ENCODE measurements at places on chromosomes 16 and 17.

GRCh38 chr16:26395700-26396099 is 671.0 kb upstream of the C16orf82 start:
- DNase-seq: no peak

- DNase-seq: no peak
These were observed 13.3 kb downstream of the PROCA1 start for GRCh38 chr17:28698253-28698941.

- no peak for DNase-seq
These were observed 5.6 kb downstream of the CDH16 start for GRCh38 chr16:66913081-66913480.

DNA sequence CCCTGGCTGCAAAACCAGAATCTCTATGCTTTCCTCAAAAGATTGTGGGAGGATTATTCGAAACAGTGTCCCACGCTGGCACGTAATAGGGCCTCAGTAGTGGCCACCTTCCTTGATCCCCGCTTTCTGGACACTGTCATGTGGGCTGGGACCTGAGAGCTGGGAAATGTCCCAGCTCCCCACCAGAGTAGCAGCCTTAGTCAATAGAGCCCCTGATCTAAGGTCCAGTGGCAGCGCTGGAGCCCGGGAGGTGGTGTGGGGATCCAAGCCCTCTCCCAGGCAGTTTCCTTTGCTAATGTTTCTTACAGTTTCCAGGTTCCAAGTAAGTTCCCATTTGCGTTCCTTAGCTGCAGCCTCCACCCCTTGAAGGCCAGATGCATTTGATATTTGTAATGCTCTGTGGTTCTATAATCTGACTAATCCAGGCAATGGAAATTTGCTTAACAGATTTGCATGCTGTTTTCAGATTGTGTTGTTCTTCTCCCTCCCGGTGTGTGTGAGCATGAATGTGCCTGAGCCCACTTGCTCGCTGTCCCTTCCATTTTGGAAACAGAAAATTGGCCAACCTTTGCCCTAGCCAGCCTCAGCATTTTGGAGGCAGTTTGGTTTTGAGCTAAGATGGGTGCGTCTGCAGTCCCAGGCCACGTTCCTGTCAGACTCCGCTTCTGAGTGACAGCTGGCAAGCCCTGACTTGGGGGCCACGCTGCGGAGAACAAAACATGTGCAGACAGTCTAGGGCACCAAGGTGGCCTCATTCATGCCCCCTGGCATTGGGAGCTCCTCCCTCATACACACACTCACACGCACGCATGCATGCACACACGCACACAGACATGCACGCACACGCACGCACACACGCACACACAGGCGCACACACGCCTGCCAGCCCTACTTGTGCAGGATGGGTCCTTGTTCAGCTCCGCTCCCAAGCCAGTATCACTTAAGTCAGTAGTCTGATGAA is 69.4 kb downstream of the CCDC182 start:
- no peak for DNase-seq

DNA sequence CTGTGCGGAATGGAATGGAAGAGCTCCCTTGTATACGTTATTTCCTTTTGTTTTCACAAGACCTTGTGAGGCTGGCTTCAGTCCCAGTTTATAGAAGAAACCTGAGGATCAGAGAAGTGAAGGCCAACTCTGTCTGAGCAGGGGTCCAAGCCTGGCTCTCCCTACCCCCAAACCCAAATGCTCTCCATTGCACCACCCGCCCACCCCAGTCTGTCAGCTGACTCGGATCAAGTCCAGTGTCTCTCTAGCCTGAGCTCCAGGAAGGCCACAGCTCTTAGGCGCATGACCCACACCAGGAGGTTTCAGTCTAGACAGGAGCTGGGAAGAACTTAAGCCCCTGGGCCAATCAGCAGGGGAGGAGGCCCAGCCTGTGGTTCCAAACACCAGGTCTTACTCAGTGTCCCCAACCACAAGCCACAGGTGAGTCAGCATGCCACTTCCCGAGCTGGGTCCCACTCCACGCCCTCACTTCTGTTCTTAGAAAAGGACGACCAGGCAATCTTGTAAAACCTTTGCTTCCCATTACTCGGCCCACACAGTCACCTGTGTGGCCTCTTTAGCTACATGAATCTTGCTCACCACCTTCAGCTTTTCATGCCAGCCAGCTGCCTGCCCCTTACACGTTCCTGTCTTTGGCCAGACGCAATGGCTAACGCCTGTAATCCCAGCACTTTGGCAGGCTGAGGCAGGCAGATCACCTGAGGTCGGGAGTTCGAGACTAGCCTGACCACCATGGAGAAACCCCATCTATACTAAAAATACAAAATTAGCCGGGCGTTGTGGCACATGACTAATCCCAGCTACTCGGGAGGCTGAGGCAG is 27.8 kb downstream of the TK2 start:
- DNase-seq: no peak

DNA sequence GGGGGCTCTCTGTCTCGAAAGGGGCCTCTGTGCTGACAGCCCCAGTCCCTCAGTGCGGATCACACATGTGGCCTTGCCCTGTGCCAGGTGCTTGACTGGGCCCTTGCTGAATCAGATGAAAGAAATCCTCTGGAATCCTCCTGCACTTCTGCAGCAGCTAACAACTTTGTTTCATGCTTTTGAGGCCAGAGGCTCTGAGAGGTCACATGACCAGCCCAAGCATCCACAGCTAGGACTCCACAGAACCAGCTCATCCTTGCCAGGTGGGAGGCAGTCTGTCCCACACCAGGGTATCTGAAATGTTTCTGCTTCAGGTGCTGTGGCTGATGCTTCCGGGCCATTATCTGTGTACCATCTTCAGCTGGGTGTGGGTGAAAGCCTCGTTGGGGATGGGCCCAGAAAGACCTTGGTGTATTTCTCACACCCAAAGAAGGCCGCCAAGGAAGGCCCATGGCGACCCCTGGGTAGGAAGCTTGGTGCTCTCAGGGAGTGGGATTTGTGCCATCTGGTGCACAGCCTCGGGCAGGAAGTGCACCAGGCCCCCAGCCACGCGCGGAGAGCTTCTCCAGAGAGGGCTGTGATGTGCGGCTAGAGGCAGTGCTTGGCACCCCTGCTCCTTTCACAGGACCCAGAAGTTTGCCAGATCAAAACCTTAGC is 143.8 kb downstream of the CLEC16A start:
- DNase-seq: no peak

DNA sequence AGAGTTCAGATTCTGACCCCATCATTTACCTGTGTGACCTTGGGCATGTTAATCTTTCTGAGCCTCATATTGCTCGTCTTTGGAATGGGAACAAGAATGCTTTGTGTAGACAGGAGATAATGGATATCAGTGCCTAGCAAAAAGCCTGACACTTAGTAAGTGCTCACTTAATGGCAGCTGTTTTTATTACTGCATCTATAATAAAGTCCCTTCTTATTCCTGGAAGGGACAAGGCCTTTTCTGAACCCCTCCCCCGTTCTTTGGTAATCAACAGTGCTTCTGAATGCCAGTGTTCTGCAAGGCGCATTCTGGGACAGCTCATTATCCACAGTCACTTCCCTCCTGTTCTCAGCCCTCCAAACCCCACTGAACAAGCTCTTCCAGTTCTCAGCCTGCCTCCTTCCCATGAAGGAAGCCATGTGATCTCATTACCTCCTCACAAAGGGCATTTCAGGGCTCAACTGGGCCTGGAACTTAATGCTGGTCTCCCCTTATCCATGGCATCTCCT is 25.1 kb upstream of the SUPT4H1 start:
- DNase-seq: no peak

GRCh38 chr17:48011405-48012150 is 26.0 kb downstream of the COPZ2 start:
- DNase-seq: no peak

- DNase-seq: peak; percentile 24
These were observed 33.3 kb downstream of the ADCY7 start for GRCh38 chr16:50299508-50300105.

DNA sequence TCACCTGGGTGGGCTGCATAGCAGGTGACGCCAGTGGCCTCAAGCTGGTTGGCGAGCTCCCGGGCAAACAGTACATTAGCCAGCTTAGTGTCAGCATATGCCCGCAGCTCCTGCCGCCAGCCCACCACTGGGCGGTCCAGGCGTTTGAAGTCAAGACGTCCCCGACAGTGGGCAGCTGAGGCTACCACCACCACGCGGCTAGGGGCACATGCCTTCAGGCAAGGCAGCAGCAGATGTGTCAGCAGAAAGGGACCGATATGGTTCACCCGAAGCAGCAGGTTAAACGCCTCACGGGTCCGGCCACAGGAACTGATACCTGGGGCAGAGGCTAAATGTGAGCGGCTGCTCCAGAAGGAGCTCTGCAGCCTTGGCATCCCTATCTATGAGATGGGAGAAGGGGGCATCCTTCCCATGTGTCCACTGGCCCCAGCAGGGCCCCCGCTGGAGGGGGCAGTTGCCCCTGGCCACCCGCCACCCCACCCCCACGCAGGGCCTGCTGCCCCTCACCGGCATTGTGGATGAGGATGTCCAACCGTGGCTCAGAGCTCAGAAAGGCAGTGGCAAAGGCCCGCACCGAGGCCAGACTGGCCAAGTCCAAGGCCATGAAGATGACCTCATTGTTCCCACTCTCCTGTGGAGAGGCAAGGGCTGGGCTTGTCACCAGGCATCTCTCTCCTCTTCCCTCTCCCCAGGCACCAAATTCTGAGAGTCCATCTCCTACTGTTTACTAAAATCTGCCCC is 1.7 kb downstream of the DHRS13 start:
- DNase-seq: no peak

GRCh38 chr16:86501989-86502855 is 8.1 kb upstream of the FOXF1 start:
- no peak for DNase-seq

GRCh38 chr17:68446626-68447041 is 10.7 kb downstream of the WIPI1 start:
- no peak for DNase-seq

DNA sequence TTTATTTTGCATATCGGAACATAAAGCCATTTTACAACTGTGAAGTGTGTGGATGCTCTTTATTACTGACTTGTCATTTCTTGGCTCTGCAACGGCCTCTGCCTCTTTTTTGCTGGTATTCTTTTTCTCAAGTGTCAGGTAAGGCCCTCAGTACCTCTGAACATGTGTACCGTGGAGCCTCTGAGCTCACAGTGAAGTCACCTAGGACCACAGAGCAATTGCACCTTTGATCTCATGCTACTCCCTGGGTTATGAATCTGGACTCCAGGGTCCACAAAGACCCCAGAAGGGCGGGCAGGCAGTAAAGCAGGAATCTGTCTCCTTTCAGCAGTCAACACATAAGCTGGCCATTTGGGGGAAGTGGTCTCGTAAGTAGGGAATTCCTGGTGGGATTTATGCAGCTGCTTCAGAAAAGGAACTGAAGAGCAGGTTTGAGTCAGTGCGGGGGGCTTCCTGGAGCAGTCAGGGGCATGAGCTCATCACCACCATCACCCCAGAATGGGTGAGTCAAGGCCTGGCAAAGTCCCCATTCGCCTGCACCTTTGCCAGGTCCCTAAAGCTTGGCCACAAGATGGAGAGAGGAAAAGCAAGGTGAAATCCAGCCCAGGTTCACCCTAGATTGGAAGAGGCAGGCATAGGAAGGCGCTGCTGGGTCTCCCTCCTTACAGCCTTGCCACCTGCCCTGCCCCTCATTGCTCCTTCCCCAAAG is 33.0 kb downstream of the TBX4 start:
- no peak for DNase-seq

DNA sequence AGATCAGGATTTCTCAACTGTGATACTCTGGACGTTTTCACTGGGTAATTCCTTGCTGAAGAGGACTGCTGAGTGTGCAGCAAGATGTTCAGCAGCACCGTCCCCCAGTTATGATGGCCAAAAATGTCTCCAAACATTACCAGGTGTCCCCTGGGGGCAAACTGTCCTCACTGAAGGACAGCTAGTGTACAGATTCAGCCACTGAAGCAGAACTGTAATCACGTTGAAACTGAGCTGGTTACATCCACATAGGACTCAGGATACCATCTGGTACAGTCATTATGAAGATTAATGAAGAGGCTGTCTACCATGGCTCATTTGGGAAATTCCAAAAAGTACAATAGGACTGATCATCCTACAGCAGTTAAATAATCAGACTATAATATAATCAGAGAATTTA is 43.3 kb upstream of the GINS3 start:
- DNase-seq: no peak

DNA sequence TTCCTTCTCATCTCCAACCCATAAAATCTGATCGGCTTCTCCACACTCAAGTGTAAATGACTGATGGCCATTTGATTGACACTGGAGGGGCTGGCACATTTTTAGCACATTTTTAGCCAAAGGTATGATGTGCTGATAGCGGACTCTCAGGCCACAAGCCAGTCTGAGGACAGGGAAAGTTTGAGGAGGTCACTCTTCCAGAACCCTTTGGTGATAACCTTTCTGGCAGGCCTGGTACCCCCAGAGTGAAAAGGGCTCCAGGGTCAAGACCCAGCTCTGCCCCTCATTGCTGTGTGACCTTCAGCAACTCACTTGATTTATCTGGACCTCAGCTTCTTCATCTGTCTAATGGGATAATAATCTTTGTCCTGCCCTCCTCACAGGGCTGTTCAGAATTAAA is 1.7 kb upstream of the NLRC5 start:
- no peak for DNase-seq

GRCh38 chr16:85353839-85354685 is 241.8 kb upstream of the CIBAR2 start:
- DNase-seq: no peak

GRCh38 chr17:45125509-45125908 is 6.8 kb downstream of the PLCD3 start:
- DNase-seq: no peak

- no peak for DNase-seq
These were observed 21.3 kb upstream of the SMIM5 start for GRCh38 chr17:75611851-75612429.

DNA sequence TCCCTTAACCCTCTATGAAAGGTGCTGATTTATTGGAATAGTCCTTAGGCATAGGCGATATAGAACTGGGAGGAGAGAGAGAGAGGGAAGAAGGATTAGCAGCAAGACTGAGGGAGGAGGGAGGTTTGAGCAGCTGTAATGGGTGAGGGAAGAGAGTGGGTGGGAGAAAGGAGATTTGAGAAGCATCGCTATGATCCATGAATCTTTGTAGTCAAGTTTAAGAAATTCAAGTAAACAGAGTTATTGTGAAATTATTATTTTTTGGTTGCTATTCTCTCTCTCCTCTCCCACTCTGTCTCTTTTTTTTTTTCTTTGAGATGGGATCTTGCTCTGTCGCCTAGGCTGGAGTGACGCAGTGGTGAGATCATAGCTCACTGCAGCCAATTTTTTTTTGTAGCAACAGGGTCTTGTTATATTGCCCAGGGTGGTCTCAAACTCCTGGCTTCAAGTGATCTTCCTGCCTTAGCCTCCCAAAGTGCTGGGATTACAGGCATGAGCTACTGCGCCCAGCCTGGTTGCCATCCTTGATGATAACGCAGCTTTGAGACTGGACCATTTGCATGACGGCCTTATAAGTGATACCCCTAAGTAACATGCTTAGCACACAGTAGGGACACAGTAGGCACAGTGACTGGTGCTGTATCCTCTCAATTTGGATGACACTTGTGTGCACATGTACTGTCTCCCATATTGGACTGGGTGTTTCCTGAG is 21.0 kb upstream of the TNS4 start:
- no peak for DNase-seq

- DNase-seq: no peak
These were observed 24.0 kb downstream of the LLGL2 start for GRCh38 chr17:75549246-75550138.

DNA sequence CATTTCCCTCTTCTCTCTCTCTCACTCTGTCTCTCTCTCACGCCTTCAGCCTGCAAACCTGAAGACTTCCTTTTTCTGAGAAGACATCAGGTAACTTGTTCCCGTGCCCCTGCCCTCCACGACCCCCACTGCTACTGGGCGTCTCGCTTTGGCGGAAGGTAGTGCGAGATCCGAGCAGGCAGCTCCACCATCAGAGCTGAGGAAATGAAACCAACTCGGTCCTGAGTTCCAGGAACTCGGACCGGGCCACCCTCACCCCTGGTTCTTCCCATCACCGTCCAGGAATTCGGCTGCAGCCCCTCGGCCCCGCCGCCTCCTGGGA is 585 bp downstream of the MLKL start:
- no peak for DNase-seq

All from psoas muscle (tissue), 8 donors.